ENCODE measurements at places on chromosomes 3 and 15.

- DNase-seq: no peak
Observed at GRCh38 chr3:194849166-194849875, 163.6 kb downstream of the FAM43A start.

- DNase-seq: no peak
Observed at GRCh38 chr3:56291244-56291680, 177.0 kb downstream of the ERC2 start.

GRCh38 chr3:192433704-192434103 is 293.6 kb downstream of the FGF12 start:
- DNase-seq: no peak

DNA sequence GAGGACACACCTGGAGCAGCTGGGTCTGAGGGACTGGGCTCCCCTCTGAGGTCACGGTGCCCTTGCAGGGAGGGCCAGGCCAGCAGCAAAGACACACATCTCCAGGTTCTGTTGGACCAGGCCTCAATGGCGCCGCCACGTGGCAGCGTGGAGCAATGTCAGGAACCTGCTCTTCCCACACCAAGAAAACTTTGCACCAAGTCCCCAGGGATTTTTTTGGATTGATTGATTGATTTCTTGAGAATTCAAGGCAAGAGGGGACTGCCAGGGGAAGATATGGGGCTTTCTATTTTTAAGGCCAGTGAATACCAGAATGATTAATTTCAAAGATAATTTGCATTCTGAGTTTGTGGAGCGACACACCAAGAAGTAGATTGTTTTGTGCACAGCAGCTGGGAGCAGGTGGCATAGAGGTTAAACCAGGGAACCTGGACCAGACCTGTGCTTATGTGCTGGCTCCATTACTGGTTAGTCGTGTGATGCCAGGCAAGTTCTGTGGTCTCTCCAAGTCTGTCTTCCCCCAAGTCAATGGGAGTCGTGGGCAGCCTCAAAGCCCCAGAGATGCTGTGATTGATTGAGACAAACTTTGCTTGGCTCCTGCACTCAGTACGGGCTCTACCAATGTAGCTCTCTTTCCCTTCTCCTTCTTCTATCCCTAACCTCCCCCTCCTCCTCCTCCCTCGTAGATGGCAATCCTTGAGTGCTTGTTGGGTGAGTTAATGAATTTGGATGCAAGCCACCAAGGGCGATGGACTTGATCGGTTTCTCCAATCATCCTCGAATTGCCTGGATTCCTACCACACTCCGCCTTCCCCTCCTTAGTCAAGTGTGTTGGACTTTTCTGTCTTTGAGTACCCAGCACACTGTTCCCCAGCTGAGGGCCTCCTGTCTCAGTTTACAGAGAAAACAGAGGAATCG is 96.2 kb upstream of the TRPM1 start:
- DNase-seq: no peak

- DNase-seq: no peak
Observed at GRCh38 chr3:64473466-64473865, 214.3 kb downstream of the ADAMTS9 start.

GRCh38 chr3:114058646-114059045 is 2.1 kb downstream of the QTRT2 start:
- no peak for DNase-seq
